ENCODE measurements at places on chromosomes 1 and 21. TPM values are rescaled to one million over a fixed set of nuclear protein-coding genes. Genes with fewer than 3 reads are reported as not detected.

DNA sequence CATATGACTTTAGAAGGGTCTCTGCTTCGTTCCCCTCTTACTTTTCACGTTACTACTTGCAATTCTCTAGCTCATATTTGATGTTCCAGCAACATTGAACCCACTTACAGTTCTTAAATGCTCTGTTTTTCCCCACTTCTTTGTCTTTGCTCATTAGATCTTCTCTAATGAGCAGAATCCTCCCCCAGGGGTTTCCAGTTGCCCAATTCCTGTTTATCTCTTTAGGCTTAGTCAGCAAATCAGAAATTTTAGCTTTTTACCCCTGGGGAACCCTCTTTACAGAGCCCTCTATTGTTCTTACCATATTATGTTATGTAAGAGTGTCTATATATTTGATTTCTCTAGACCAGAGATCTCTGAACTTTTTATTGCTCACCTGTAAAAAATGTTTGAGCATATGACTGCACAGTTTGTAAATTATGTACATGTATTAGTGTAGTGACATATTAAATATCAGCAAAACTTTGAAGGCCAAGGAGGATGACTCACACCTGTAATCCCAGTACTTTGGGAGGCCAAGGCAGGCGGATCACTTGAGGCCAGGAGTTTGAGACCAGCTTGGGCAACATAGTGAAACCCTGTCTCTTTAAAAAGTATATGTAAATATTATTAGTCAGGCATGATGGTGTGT lies 71.4 kb downstream of the FNBP1L start:
- DNase-seq: no peak

DNA sequence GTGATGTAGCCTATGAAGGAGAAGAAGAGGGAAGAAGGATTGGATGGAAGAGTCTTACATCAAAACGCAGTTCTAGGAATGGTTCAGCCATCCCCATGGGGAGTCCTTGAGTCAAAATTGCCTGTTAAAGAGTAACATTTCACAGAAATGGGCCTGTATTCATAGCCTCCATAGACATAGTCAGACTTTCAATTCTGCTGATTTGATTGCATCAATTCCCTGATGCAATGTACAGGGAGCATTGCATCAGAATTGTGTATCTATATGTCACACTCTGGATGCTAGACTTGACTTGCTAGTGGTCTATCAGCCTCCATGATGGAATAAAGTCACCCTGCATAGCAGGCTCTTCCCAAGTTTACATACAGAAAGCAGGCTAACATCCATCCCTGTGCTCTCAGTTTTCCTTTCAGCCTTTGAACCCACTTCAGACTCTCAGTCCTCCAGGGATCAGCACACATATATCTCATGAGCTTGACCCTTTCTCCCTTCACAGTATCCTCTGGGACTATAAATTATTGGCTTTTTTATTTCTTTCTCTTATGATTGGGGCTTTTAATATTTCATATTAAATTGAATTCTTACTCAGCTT lies 1111.7 kb upstream of the B3GALT2 start:
- DNase-seq: no peak

DNA sequence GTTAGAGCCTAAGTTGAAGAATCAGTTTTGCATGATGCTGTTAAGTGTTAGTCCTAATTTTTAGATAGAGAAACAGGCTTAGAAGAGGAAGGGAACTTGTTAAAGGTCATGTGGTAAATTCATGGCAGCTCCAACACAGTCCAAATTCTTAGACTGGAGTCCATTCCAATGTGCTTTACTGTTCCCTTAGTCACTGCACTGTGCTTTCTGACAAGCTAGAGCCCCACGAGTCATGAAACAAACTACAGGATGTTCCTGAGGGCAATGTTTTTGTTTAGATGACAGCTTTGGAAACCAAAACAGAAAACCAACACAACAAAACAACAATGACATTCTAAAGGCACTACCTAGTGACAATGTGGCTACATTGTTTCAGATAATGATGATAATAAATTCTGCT lies 23.1 kb upstream of the RGS4 start:
- no peak for DNase-seq

The TCHHL1 gene
- not detected for total RNA-seq

The HES4 gene
- total RNA-seq: 141 TPM

The SH2D1B gene
- total RNA-seq: 0.07 TPM

The SPATA45 gene
- total RNA-seq: not detected

The RALGPS2 gene
- 15.0 TPM for total RNA-seq

All from epithelial cell of proximal tubule (primary cell).